NCI-H69 (cell line): ENCODE measurements at places on chromosomes 16 and 17.

DNA sequence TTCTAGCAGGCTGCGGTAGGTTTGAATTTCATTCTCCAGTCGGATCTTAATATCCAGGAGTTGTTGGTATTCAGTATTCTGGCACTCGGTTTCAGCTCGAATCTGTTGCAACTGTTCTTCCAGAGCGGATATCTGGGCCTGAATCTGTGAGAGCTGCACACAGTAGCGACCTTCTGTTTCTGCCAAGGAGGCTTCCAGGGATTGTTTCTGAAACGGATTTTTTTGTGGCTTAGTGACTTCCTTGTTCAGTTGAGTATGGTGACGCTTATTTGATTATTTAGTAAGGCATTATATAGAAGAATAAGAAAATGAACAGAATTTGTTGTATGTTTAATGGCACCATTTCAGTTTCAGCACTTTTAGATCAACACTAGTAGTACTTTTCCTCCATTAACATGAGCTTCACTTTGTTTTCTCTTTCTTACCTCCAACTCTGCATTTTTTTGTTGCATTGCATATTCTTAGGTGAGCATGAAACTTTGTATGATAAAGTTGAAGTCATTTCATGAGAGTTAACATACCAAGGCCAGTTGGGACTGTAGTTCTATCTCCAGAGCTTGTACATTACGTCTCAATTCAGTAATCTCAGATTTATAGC, 2.8 kb downstream of the KRT10 start:
- DNase-seq: peak; percentile 20

DNA sequence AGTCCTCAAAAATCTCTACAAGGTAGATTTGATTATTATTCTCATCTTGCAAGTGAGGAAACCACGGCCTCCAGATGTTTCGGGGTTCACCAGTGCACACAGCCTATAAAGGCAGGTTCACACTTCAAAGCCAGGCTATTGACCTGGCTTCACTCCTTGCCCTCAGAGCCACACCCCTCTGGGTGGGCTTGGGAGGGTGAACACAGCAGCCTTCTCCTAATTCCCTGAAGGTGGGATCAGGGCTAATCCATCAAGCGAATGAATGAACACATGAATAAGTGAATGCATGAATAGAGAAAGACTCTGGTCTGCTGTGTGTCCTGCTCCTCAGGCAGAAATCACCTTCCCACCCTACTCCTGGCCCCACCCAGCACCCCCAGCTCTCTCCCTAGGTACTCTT, 139.0 kb downstream of the CYLD start:
- DNase-seq: no peak

DNA sequence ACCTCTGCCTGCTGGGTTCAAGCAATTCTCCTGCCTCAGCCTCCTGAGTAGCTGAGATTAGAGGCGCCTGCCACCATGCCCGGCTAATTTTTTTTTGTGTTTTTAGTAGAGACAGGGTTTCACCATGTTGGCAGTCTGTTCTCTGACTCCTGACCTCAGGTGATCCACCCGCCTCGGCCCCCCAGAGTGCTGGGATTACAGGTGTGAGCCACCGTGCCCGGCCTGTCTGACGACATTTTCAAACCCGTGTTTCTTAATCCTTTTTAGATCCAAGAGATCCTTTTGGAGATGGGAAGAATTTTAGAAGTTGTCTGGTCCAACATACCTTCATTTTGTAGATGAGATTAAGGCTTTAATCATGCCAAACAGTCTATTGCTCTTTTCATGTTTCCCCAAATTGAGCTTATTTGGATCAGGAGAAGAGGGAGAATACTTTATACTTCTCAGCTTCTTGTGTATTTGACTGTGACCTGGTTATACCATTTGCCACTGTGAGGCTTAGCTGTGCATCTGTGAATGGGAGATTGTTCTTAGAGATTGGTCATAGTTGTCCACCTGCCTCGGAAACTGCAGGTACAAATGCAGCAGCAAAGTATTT, 25.8 kb downstream of the USP10 start:
- DNase-seq: no peak

- DNase-seq: no peak
These were observed 100.8 kb downstream of the SDR42E1 start for GRCh38 chr16:81910366-81910885.

DNA sequence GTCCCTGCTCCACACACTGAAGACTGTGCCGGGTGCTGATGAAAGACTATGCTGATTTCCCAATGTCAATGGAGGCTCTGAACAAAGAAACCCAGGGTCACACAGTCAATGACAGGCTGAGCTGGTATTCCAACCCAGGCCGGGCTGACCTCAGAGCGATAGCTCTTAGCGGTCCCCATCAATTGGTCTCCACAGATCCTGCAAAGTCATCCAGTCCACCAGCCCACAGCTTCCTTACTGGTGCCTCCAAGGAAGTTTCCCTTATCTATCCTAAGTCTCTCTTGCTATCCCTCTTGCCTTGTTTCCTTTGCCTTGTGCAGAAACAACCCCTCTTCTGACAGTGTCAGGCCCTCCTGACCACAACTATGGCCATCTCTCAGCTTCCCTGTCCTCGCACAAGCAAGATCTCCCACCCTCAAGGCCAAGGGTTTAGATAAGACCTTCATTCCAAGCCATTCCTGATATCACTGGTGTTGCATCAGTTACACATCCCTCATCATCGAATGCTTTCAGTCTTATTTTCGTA, 52.7 kb upstream of the KSR1 start:
- no peak for DNase-seq

DNA sequence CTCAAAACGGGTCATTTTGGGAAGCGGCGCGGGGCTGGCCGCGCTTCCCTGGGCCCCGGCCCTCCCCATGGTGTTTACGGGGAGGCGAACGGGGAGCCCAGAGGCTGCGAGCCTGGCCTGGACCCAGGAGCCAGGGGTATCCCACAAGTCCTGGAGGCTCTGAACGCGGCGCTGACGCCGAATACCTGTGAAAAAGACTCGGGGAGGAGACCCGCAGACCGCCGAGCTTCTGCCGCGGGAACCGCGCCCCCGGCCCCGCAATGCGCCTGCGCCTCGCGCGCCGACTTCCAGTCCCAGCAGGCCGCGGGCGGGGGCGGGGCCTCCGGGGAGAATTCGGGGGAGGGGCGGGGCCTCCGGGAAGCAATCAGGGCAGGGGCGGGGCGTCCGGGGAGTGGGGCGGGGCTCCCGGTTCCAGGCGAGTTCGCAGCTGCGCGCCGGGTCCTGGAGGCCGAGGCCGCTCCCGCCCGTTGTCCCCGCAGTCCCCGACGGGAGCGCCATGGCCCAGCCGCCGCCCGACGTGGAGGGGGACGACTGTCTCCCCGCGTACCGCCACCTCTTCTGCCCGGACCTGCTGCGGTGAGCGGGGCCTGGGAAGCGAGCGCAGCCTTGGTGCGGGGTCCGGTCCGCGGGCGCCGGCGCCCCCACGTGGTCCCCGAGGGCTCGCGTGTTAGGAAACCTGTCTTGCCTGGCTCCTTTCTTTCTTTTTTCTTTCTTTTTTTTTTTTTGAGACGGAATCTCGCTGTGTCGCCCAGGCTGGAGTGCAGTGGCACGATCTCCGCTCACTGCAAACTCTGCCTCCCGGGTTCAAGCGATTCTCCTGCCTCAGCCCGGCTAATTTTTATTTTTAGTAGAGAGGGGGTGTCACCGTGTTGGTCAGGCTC, at the start of gene DECR2:
DECR2 (plus strand) TSS at position 418 of the 881 bp plus-strand sequence; CDS start at position 497, 79 bp downstream.
- DNase-seq: peak; percentile 96

DNA sequence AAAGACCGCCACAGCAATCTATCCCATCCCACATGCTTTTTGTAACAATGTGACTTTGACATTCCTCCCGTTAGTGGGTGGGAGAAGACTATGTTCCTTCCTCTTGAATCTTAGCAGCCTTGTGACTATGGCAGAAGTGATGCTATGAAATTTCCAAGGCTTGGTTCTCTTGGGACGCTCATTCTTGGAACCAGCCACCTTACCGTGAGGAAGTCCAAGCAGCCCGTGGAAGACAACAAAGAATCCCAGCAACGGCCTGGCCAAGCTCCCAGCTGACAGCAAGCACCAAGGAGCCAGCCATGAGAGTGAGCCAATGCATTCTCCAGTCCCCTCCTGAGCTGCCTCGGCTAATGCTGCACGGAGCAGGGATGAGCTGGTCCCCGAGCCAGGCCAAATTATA, 62.3 kb downstream of the VPS53 start:
- DNase-seq: no peak

DNA sequence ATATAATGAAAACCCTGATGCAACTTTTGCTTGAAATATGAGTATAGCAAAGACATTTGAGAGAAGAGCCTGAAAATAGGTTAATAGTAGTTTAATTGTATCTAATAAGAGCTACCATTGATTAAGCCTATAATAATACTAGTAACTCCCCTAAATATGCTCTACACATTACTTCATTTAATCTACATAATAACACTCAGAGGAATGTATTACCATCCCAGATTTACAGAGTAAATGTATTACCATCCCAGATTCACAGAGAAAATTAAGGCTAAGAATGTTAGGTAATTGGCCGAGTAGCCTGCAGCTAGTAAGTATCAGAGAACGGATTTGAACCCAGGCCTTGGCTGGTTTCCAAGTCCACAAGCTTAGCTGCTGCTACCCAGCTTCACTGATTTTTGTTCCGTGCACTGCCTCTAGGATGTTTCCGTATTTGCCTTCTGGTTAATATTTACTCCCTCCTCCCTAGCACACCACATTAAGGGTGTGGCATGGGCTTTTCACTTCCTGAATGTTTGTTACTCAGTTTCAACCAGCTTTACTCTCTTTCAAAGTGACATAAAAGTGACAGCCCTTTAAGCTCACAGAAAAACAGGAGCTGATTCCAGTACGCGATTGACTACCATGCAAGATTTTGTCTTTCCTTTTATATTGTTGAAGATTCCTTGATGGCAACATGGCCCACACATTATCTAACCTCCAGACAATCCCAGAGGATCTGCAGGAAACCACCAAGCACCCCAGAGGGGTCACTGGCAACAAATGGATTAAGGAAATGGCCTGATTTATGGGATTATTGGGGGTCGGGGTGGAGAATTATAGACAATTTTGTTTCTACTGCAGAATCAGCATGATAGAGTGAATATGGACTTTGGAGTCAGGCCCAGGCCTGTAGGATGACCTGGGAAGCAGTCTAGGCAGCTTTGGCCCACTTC, 26.7 kb upstream of the TOX3 start:
- peak; percentile 52 for DNase-seq

- DNase-seq: no peak
These were observed 1.5 kb downstream of the GAA start for GRCh38 chr17:80102664-80103448.
